ENCODE measurements at places on chromosomes 4 and X. TPM values are rescaled to one million over a fixed set of nuclear protein-coding genes. Genes with fewer than 3 reads are reported as not detected.

DNA sequence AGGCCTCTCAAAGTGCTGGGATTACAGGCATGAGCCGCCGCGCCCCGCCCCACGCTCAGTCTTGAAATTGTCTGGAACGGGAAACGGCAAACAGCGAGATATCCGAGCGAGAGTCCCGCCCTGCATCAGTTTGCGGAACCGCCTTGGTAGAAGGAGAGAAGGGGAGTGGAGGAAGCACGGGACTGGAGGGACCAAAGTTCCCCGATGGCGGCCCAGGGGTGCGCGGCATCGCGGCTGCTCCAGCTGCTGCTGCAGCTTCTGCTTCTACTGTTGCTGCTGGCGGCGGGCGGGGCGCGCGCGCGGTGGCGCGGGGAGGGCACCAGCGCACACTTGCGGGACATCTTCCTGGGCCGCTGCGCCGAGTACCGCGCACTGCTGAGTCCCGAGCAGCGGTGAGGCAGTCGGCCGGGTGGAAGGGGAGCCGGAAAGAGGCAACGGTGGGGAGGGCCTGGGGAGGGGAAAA lies at the start of gene BST1:
Gene BST1 (plus strand): TSS at position 125 of the 463 bp plus-strand sequence. CDS start 80 bp downstream, at position 205.
- DNase-seq: peak; percentile 81

GRCh38 chr4:1336088-1336491 lies 10.9 kb upstream of the UVSSA start:
- no peak for DNase-seq

DNA sequence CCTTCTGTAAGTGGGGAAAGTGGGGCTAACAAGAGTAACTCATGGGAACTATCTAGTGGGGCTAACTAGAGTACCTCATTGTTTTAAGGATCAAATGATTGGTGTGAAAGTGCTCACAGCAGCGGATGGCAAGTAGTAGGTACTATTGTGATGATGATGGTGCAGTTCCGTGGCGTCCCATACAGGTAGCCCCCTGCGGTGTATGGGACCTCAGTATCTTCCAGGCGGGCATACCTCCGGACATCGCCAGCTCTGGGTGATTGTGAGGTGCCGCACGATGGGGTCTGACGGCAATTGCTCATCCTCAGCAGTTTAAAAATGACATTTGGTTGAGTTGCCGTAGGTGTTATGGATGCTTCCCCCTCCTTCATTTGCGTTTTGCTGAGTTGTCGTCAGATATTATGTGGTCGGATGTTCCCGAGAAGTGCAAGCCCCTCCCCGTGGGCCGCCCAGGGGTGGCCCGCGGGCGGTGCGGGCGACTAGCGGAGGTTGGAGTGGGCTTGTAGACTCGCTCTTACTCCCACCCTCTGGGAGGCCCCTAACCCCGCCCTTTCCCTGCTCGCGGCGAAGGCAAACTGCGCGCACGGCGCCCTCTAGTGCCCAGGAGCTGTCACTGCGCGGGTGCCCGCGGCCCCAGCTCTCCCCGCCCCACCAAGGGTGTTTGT lies 18.3 kb upstream of the GPR101 start:
- peak; percentile 49 for DNase-seq

- DNase-seq: no peak
Observed at GRCh38 chrX:3445806-3446490, 99.5 kb upstream of the MXRA5 start.

DNA sequence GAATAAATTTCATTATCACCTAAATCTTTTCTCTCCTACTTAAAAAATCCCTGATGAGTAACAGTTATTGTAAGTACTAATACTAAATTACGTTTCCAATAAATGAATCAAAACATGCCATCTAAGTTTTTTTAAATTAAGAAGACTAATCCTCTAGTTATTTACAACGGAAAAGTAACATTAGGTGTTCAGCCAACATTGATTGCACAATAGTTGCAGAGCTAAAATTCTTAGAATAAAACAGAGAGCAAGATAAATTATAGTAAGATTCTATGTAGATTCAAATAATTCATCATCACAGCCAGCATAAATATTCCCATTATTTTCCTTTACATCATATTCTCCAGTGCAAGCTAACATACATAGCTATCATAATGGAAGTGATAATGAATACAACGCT lies 139.2 kb downstream of the HDX start:
- no peak for DNase-seq

DNA sequence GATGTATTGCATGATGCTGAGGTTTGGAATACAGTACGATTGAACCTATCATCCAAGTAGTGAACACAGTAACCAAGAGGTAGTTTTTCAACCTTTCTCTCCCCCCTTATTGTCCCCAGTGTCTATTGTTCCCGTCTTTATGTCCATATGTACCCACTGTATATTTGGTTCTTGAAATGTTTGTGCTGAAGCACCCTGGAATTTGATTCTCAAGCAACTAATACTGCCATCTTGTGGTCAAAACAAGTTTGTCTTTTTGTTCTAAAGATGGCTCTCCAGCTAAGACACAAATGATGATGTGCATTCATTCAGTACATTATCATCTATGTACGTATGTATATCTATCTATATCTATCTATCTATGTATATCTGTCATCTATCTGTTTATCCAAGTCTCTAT lies 33.5 kb upstream of the DCX start:
- no peak for DNase-seq

DNA sequence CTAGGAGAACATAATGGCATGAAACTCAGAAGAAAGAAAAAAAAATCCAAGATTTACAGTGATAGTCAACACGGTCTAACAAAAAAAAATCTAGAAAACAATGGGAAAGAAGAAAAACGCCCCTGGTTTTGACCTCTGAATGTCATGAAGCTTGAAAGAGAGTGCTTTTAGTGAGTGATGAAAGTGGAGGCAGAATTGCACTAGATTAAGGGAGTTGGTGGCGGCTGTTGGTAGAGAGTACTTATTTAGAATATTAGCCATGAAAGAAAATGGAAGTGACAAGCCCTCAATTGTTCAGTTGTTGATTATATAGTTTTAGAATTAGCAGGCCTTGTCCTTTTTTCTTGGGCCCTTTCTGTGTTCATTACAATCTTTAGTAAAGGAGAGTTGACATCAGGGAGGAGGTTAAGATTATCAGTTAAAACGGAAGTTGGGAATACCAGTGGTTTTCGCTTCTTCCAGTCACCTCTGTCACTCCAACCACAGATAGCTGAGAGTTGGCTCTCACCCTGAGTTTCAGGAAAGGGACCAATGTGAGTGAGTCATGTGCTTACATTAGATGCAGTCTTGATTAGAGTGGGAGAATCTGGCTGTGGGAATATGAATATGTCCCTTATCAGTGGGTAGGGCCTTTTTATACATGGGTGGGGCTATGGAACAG lies 29.7 kb downstream of the EREG start:
- no peak for DNase-seq

DNA sequence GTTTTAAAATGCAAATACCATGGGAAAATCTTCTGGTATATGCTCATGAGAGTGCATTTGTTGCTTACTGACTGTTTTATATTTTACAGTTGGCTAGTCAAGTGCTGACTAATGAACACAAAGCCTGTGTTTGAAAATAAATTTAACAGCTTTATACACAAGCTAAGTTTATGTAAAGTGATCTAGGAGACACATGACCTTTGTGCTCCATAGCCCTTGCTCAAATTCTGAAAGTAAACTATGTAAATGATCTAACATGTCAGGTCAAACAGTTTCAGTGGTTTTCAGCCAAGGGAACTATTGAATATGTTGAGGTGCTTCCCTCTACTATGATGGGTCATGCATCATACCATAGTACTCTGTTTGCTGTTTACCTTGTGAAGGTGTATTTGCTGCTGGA lies 36.7 kb downstream of the DIAPH2 start:
- DNase-seq: no peak

DNA sequence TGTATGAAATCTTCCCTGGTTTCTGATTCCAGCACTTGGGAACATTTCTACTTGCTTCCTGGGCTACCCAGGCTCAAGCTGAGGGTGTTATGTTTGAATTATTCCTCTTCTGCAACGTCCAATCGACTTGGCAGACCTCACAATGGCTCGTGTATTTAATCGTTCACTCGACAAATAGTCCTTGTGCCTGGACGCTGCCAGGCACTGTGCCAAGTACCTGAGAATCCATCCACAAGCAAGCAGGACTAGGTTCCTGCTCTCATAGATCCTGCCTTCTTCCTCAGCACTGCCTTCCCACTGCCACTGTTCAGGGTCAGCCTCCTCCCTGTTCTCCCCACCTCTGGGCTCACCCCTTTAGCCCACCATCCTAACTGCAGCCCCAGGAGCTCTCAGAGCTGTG lies 113.3 kb downstream of the EFNB1 start:
- peak; percentile 15 for DNase-seq

GRCh38 chrX:12970691-12971202 lies 4.2 kb upstream of the TMSB4X start:
- no peak for DNase-seq

DNA sequence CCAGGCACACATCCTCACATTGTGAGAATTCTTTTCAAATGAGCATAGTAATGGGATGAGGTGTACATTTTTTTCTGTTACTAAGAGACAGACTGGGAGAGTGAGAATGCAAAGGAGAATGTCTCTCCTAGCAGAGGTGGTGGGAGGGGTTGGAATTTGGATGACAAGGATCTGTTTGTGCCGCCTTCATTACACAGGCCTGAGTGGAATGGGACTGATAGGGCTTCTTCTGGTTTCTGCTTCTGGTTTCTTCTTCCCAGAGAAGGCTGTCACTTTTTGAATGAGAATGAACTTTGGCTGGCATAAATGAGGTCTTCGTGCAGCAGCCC lies 55.4 kb downstream of the C4orf51 start:
- DNase-seq: no peak

DNA sequence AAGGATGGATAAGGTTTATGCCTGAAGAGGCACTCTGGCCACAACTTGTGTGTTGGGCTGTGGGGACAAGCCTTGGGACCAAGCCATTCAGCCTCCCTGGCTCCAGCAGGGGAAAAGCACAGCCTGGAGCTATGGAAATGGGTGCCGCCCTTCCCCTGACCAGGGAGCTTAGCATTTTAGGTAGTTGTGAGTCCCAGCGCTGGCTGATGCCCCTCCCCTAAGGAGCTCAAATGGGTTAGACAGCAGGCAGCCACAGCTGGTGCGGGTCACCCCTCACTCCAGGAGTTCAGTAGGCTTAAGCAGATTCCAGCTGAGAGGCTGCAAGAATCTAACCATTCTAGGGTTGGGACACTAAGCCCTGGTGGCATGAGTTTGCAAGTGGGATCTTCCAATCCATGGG lies 172.9 kb downstream of the KCNIP4 start:
- DNase-seq: no peak

GRCh38 chrX:101232316-101232715 lies 12.7 kb downstream of the DRP2 start:
- no peak for DNase-seq

DNA sequence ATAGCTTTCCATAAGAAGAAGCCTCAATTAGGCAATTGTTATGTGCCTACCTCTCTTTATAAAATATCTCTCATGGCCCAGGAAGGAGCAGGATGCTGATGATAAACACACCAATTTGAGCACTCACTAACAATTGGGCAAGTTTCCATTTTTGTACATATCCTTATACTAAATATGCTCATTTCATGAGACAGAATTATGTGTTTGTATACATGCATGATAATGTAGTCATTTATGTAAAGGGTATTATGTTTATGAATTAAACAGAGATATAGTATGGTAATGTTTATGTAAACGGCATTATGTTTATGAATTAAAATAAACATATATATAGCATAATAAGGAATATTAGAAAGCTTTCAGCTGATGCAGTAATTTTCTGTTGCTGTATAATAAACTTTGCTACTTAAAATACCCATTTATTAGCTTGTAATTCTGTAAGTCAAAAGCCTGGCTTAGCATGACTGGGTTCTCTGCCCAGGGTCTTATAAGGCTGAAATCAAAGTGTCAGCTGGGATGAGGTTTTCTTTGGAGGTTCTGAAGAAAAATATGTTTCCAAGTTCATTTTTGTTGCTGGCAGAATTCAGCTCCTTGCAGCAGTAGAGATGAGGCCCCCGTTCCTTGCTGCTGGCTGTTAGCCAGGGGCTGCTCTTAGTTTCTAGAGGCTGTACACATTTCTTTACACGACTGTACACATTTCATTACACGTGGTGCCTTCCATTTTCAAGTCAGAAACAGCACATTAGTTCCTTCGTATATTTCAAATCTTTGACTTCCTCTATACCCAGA lies 89.0 kb downstream of the GLRA2 start:
- no peak for DNase-seq

DNA sequence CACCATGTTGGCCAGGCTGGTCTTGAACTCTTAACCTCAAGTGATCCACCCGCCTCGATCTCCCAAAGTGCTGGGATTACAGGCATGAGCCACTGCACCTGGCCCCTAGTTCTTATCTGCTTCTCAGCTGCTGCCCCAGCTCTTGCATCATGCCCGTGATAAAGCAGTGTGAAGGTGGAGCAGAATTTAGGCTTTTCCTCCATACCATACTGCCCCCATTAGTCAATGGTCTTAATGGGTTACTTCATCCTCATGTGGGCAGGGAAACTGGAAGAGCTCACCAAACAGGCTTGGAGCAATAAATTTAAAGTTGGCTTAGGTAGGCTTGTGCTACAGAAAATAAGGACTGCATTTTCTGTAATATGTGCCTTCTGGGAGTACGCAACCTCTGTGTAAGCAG lies 636.9 kb upstream of the BOD1L1 start:
- DNase-seq: no peak

DNA sequence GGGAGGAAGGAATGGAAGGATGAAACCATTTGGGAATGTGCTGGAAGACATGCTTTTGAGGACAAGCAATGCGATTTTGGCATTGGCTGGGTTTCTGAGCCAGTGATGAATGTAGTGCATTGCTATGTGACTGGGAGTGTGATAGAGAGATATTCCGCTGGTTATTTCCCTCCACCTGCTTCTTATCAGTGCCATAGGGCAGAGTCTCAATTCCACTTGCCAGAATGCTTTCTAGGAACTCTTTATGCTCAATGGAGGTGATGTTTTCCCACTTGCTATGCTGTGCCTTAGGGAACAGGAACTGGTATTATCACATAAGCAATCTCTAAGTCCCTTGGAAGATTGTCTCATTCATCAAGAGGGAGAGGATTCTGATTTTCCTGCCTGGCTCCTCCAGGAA lies 28.0 kb downstream of the TBL1X start:
- DNase-seq: no peak

GRCh38 chr4:159549098-159549518 lies 446.2 kb downstream of the RAPGEF2 start:
- no peak for DNase-seq

- DNase-seq: no peak
Observed at GRCh38 chrX:100911731-100912130, 17.0 kb downstream of the XKRX start.

- DNase-seq: no peak
Observed at GRCh38 chr4:138804711-138805110, 210.9 kb upstream of the NOCT start.

Gene CRMP1
- 1.3 TPM for total RNA-seq

Gene GAB1
- total RNA-seq: 42.4 TPM

Gene HS6ST2
- 6.8 TPM for total RNA-seq

Gene PPARGC1A
- 13.3 TPM for total RNA-seq

Gene RADX
- total RNA-seq: 14.9 TPM

Gene TMEM131L
- 12.1 TPM for total RNA-seq

Gene TCEAL8
- 54.7 TPM for total RNA-seq

Gene USP26
- total RNA-seq: not detected

Gene NR3C2
- 31.6 TPM for total RNA-seq

Gene GAGE1
- not detected for total RNA-seq

Measured in ureter (tissue), 1 donor.